ENCODE measurements at places on chromosomes 3 and 15. TPM values are rescaled to one million over a fixed set of nuclear protein-coding genes. Genes with fewer than 3 reads are reported as not detected.

DNA sequence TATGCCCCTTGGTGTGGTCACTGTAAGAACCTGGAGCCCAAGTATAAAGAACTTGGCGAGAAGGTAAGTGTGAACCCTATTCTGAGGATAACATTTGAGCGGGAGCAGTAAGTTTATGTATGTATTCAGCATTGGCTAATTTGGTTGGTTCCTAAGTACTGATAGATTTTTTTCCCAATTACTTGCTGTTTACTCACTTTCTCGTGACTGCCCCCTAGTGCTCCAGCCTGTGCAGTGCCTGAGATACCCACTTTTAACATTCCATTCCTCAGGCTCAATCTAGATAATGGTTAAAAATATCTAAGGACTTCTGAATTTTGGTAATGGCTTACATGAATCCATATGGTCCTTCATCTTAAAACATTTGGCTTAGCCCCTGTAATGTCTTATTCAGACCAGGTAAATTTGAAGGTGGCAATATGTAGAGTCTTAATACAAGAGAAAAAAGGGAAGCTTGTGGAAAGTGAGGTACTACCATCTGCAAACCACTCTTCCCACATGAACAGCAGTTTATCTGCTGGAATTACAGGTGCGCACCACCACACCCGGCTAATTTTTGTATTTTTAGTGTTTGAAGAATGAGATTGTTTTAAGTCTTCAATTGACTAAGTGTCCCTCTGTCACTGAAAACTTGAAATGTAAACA, 7.1 kb downstream of the ELL3 start:
- peak; percentile 38 for DNase-seq

DNA sequence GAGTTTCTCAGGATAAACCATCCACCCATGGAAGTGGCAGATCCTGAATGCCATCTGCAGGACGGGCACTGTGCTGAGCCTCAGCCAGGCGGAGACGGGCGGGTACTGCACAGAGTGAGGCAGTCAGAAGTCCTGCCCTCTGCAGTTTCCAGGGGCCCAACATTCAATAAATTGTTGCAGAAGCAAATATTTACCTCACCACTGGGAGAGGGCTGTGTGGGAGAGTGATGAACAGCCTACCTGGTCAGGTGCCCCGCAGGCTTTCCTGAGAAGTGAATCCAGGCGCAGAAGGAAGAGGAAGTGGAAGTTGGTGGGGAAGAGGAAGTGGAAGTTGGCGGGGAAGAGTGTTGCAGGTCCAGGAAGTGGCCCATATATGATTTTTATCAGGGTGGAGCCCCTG, 100.8 kb downstream of the SLCO3A1 start:
- DNase-seq: no peak

The PATL2 gene
- 1.2 TPM for total RNA-seq

The MCF2L2 gene
- total RNA-seq: 0.89 TPM
